Activated CD4-positive, alpha-beta memory T cell treated with anti-CD3 and anti-CD28 coated beads for 36 hours (primary cell): ENCODE measurements at places on chromosomes 13 and 19. TPM values are rescaled to one million over a fixed set of nuclear protein-coding genes. Genes with fewer than 3 reads are reported as not detected.

The IFI30 gene
- 23.7 TPM for total RNA-seq

The ZNF132 gene
- 3.1 TPM for total RNA-seq

The ANGPTL8 gene
- total RNA-seq = not detected

The ZNF575 gene
- total RNA-seq = 3.1 TPM

The ZNF93 gene
- 15.6 TPM for total RNA-seq

The NUCB1 gene
- total RNA-seq = 154 TPM

The BRSK1 gene
- total RNA-seq = 5.6 TPM

The KLK4 gene
- not detected for total RNA-seq

The LNX2 gene
- total RNA-seq = 5.4 TPM

The CRB3 gene
- 2.4 TPM for total RNA-seq

The LHFPL6 gene
- total RNA-seq = 2.7 TPM

The SIGLEC5 gene
- not detected for total RNA-seq

The CPT1C gene
- 1.6 TPM for total RNA-seq

The ZIM2 gene
- total RNA-seq = not detected

The EBI3 gene
- 11.0 TPM for total RNA-seq

The ZNF805 gene
- total RNA-seq = 6.9 TPM

The THSD8 gene
- 42.4 TPM for total RNA-seq

The ADGRE3 gene
- total RNA-seq = not detected

The ZNF91 gene
- 34.7 TPM for total RNA-seq

The RFX1 gene
- 14.4 TPM for total RNA-seq

The DPY19L3 gene
- total RNA-seq = 14.9 TPM

The KLK11 gene
- total RNA-seq = not detected

The LPAR2 gene
- 33.1 TPM for total RNA-seq

The SOX1 gene
- total RNA-seq = not detected

The NXNL1 gene
- total RNA-seq = not detected
